ENCODE measurements at places on chromosomes 6 and 20. TPM values are rescaled to one million over a fixed set of nuclear protein-coding genes. Genes with fewer than 3 reads are reported as not detected.

- no peak for DNase-seq
Observed at GRCh38 chr6:156731396-156731795, 45.8 kb upstream of the ARID1B start.

GRCh38 chr6:10250655-10251220, 164.1 kb downstream of the TFAP2A start:
- DNase-seq = no peak

DNA sequence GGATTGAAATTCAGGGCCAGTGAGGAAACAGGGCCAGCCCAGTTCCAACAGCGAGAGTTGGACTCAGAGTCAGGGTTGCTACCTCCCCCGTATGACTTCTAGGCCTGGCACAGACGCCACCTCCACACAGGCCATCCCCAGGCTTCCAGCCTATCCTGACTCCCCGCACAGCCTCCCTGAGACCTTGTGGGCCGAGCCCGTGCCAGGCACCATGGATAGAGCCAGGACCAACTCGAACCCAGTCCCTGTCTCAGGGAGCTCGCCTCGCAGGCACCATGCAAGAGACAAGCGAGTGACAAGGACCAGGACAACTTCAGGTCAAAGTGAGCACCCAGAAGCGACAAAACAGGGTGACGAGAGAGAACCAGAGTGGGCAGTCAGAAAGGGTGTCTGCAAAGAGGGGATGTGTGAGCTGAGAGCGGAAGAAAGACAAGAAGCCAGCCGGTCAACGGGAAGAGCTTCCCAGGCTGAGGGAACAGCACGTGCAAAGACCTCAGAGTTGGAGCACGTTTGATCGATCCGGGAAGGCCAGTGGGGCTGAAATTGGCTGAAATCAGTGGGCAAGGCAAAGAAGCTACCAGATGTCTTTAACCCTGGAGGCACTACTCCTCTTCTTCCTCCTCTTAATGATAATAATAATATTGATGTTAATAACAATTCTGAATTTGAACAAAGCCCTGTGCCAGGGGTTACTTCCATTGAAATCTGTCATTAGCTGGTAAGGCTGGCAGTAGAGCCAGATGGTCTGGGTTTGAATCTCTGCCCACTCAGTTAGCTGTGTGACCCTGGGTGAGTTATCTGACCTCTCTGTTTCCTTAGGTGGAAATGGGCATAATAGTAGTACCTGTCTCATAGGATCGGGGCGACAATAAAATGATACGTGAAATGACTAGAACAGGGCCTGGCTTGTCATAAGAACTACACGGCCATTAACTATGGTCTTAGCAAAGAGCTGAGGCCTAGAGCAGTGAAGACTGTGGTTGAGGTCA, 45.0 kb downstream of the KIAA1755 start:
- DNase-seq = no peak

SAMD5 gene
- total RNA-seq = 0.07 TPM

SLC17A9 gene
- 2.4 TPM for total RNA-seq

TUBB1 gene
- not detected for total RNA-seq

All from gastrocnemius medialis (tissue), 4 donors.